ENCODE measurements at places on chromosomes 4 and X.

DNA sequence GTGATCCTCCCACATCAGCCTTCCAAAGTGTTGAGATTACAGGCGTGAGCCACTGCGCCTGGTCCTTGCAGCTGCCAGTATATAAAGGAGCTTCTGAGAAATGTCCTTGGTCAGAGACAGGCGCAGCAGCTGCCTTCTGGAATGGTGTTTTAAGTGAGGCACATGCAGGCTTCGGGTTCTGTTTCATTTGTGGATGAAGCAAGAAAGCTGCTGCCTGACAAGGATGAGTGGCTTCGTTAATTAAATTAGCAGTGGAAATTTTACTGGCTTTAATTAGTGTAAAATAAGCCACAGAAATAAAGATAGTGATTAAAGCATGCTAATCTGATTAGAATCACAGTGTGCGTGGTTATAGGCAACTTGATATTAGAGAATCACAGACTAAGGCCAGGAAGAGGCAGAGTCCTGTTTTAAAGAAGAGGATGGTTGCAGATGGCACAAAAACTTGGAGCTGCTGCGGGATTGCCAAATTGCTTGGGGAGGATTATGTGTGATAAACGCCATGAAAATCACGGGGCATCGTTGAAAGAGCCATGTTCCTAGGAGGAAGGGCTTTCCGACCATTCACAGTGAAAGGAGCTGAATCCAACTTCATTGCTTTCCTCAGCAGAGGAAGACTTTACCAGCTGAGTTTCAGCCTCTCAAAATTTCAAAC is 348.4 kb upstream of the FAT1 start:
- DNase-seq = no peak

DNA sequence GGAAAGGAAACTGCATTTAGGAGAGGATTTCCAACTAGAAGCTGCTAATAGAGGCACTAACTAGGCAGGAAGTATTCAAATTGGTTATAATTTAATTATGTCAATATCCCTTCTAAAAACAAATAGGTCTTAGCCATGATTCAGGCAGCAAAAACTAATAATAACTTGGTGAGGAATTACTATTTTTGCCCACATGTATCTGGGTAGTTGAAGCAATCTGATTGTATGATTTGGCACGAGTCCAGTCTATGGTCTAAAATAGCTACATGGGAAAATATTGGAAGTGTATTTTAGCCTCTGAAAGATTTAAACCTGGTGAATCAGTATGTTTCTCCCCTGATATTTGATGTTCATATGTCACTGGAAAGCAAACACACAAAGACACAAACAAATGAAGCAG is 62.2 kb downstream of the MFAP3L start:
- no peak for DNase-seq

DNA sequence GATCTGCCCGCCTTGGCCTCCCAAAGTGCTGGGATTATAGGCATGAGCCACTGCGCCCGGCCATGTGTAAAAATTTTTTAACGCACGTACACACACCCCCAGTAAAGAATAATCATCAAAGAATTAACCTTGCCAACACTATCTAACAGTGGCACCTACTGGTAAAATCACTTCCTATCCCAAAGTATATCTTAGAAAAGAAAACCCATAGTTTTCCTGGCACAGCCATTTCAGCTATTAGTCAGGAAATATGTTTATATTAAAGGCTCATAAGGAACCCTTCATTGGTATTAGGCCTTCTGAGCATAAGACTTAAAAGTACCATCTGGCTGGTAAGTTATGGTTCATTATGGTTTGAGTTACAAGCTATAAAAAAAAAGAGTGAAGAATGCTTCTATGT is 14.1 kb downstream of the S100G start:
- DNase-seq = no peak

DNA sequence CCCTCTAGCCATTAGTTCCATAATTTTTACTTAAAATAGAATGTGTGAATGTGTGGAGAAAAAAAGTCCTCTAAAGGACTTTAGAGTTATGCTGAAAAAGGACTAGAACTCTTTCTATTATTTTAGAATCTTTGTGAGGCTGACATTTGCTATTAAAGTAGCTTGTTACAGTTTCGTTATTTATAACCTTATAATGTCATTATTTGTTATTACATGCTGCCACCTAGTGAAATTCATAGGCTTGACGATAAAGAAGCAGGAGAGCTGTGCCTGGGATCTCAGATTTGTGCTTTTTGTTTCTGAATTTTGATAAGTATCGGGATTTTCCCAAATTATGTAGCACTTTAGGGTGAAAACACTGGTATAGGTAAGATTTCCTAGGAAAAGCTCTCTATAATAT is 38.5 kb upstream of the TAPT1 start:
- DNase-seq = peak; percentile 16

GRCh38 chr4:184897895-184898294 is 72.1 kb upstream of the ACSL1 start:
- DNase-seq = no peak

- peak; percentile 53 for DNase-seq
Measured at GRCh38 chr4:38728631-38729141, 54.1 kb downstream of the TLR10 start.

DNA sequence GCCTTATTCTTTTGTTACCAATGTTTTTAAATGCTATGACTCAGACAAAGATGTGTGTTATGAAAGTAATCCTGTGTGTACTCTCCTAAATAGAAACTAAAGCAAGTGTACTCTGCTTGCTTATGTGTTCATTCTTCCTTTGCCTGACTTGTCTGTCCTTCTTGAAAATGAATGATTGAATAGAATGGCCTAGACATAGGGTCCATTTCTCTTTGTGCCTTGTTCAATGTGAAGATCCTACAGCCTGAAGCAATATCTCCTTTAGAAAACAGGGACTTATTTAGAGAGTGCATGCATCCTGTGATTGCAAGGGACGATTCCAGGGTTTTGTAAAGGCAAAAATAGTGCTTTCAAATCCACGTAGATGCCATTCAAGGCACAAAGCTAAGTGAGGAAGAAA is 343.6 kb upstream of the TACR3 start:
- DNase-seq = no peak

- no peak for DNase-seq
Measured at GRCh38 chrX:18920566-18920965, 63.3 kb downstream of the PHKA2 start.

- no peak for DNase-seq
Measured at GRCh38 chr4:150903603-150904002, 111.5 kb downstream of the LRBA start.

- DNase-seq = no peak
Measured at GRCh38 chrX:141158084-141158483, 18.8 kb downstream of the LDOC1 start.

DNA sequence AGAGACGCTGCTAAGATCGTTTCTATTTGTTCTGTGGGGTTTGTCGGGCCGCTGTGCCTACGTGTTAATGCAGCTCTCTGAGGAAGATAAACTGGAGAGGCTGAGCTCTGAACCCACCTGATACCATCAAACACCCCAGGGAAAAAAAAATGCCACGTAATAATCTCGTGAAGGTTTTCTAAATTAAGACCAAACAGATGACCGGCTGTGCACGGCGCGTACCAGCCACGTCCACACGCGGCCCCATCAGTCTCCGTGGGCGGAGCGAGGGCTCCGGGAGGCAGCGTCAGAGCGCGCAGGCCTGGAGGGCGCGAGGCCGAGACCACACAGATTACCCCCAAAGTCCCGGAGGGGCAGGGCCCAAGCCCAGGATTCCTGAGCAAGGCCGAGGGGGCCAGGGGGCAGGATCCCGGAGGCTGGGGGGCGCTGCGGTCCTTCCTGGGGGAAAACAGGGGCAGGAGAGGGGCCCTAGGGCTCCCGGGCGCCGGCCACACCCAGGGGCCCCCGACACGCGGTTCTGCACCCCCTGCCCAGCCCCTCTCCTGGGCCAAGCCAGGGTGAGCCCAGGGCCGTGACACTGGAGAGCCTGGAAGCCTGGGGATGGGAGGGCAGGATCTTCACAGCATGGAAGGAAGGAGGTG is 91.9 kb downstream of the FAM53A start:
- DNase-seq = no peak

- DNase-seq = no peak
Measured at GRCh38 chr4:108885211-108885610, 122.4 kb upstream of the ETNPPL start.

- DNase-seq = no peak
Measured at GRCh38 chr4:43763029-43763610, 685.5 kb downstream of the KCTD8 start.

GRCh38 chr4:153223427-153223801 is 19.2 kb downstream of the TRIM2 start:
- no peak for DNase-seq

GRCh38 chr4:7642741-7643458 is 208.2 kb upstream of the PSAPL1 start:
- DNase-seq = no peak

DNA sequence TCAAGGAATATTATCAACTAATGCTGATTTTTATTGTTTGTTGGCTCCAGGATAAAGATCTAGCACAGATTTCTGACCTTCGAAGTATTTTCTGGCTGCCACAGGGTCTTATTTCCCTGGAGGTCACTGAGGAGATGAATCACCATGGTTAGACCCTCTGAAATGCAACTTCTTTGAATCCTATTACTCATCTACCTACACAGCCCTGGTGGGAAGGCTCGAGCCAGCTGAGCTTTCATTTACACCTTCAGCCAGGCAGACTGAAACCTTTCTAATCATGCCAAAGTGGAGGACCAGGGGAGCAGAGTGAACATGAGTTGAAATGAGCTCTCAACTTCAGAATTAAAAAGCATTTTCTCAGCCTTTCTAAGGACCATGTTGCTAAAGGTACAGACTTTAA is 130.5 kb downstream of the SMIM20 start:
- no peak for DNase-seq

DNA sequence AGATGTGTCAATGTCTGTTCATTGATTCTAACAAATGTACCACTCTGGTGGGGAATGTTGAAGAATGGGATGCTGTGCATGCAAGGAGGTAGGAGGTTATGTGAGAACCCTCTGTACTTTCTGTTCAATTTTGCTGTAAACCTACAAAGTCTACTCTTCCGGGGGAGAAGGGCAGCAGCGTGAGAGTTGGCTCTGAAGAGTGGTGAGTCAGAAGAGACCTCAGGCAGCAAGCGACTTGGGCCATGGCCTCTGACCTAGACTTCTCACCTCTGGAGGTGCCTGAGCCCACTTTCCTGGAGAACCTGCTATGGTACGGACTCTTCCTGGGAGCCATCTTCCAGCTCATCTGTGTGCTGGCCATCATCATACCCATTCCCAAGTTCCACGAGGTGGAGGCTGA is 26.7 kb downstream of the MANBA start:
- no peak for DNase-seq

DNA sequence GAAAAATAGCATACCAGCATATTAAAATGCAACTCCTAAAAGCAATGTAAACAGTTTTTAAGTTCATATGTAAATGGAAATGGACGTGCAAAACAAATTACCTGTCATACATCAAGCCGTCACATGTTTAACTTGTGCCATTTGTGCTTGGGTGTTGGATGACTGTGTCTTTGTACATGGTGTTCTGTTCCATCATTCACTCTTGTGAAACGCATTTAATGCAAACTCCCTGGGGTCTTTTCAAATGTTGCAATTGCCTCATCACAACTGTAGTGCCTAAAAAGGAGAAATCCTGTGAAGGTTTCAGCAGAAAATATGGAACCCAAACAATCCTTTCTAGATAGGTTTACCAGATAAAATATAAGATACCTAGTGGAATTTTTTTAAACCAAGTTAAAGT is 52.4 kb downstream of the PHOX2B start:
- DNase-seq = no peak

DNA sequence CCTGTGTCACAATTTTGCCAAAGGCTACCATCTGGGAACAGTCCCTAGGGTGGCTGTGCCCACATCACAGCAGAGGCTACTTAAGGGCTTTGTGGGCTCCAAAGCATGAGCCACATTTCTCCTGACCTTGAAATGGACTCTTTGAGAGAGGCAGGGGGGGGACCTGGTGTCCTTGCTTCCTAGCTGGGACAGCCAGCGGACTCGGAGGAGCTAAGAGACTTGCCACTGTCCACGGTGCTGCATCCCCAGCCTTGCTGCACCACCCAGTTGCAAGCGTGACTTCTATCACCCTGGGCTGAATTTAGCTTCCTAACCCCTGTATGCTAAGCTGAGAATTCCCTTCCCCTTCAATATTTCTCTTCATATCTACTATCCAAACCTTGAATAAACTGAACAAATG is 99.0 kb downstream of the PHKA2 start:
- DNase-seq = no peak

DNA sequence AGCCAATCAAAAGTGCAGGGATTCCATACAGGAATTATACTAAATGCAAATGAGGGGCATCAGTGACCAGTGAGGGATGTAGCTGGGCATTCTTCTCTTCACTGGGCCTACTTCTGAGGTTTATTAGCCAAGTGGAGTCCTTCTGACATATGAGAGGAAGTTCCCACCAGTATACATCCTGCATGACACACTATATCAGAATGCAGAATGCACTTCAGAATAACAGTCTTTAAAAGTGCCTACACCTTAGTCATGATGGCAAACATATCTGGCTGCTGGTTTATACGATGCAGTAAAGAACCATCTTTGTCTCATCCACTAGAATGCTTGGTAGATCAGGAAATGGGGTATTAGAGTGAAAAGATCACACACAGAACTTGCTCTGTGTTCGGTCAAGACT is 180.3 kb upstream of the PPARGC1A start:
- DNase-seq = no peak

- no peak for DNase-seq
Measured at GRCh38 chrX:23656684-23657083, 10.6 kb upstream of the PRDX4 start.

GRCh38 chrX:120286733-120287512 is 24.3 kb downstream of the TMEM255A start:
- DNase-seq = no peak

- no peak for DNase-seq
Measured at GRCh38 chr4:37715889-37716402, 29.8 kb upstream of the RELL1 start.

DNA sequence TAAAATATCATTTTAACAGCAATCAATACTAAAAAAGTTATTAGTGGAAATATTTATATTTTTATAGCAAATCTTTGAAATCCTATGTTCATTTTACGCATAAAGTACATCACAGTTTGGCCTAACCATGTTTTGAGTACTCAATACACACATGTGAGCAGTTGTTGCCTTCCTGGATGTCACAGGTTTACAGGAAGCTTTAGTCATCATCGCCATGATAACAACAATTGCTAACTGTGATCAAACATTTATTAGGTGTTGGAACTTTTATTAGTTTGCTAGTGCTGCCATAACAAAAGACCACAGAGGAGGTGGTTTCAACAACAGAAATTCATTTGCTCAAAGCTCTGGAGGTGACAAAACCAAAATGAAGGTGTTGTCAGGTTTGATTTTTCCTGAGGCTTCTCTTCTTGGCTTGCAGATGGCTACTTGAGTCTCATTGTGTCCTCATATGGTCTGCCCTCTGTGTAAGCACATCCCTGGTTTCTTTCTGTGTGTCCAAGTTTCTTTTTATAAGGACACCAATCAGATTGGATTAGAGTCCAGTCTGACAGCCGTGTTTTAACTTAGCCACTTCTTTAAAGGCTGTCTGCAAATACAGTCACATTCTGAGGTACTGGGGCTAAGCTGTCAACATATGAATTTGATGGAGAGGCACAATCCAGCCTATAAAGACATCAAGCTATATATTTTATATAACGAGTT is 43.1 kb upstream of the BOD1L1 start:
- DNase-seq = no peak

- DNase-seq = peak; percentile 48
Measured at GRCh38 chr4:168631241-168632162, 134.7 kb downstream of the PALLD start.

Measured in NCI-H345 (cell line).